ENCODE measurements at places on chromosomes 4 and X.
A peak's percentile ranks its signal among the peaks of the same experiment; 100 is the strongest.

DNA sequence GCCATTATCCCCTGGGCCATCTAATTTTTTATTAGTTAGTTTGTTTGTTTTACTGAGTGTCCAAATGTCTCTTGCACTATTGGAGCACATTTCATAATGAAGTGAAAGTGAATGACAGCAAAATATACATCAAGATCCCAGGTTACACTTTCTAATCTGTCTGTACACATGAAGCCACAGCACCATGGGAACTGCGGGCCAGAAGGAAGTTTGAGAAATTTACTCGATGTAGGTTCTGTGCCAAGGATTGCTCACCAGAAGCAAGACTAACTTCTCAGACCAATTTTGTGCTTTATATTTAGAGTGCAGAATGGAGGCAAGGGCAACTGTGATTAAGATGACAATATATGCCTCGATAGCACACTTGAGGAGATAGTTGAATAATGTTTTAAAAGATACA, 258.0 kb downstream of the COL25A1 start:
- no peak for DNase-seq

GRCh38 chrX:31314921-31315320, 243.1 kb upstream of the FTHL17 start:
- peak; percentile 29 for DNase-seq

- peak; percentile 17 for DNase-seq
These were observed 124.6 kb upstream of the ACSL4 start for GRCh38 chrX:109857584-109858228.

DNA sequence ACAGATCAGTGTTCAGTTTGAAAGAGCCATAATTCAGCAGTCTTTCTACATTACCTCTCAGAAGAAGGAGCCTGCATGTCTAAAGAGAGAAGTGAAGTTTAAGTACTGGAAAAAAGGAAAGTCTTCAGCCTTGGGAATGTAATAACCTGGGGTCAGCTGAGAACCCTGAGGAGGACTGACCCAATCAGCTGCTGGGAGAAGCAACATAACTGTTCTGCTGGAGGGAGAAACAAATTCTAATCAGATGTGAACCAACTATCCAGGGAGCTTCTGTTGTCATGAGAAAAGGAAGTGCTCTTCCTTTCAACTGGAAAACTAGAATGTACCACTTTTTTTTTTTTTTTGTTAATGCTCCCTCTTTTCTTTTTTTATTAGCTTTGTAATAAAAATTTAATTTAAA, 64.5 kb upstream of the PDE5A start:
- DNase-seq, result peak; percentile 13

DNA sequence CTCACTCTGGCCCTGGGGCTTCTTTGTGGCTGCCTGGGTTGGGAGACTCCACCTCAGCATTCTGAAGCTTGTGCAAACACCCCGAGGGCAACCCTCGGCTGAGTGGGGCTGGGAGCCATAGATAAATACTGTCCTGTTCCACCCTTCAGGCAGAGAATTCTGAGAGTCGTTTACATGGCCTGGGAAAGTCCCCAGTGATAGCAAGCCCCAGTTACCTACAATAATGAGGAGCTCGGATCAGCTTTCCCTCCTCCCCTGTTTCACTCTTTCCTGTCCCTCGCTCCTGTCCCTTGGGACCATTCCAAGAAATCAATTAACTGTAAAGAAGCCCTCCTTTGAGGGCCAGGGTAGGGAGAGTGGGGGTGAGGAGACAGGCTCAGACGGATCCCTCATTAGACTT, 31.6 kb upstream of the DDX3X start:
- no peak for DNase-seq

GRCh38 chr4:89071311-89071710, 14.3 kb upstream of the FAM13A start:
- no peak for DNase-seq

DNA sequence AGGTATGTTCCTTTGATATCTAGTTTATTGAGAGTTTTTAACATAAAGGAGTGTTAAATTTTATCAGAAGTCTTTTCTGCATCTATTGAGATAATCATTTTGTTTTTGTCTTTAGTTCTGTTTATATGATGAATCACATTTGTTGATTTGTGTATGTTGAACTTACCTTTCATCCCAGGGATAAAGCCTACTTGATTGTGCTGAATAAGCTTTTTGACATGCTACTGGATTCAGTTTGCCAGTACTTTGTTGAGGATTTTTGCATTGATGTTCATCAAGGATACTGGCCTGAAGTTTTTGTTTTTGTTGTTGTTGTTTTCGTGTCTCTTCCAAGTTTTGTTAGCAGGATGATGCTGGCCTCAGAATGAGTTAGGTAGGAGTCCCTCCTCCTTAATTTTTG, 10.8 kb upstream of the AFM start:
- no peak for DNase-seq

DNA sequence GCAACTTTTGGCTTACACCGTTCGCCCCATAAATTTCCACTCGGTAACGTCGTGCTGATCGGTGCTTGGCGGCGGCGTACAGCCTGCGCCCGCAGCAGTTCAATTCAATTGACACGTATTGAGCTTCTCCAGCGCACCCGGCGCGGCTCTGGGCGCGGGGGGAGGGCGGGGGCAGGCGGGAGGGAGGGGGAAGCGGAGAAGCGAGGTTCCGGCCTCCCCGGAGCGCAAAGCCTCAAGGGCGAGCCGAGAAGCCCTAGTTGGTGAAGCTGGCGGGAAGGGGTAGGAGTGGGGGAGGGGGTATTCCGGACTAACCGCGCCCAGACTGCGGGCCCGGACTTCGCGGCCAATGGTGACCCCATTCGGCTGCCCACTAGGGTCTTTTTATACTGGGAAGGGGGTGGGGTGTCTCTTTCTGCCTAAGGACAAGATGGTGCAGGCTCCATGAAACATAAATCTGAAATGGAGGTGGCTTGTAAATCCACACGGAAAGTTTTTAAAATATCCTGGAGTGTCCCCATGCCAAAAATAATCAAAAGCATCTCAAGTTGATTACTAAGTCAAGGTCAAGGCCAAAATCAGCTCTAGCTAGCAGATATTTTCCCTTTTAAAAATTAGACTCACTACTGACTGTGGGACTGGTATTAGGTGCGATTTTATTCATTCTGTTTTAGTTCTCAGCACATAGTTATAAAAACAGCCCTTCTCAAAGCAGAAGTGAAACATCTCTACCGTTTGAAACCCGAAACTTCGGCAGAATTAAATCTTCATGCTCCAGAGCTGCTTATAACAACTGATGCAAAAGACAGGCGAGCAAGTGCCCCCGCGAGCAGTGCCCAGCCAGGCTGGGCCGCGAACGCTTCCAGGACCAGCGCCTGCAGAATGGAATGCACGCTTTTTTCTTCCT, 1.5 kb upstream of the BCOR start:
- peak; percentile 29 for DNase-seq

- no peak for DNase-seq
These were observed 56.3 kb downstream of the SHISA3 start for GRCh38 chr4:42453612-42454011.

DNA sequence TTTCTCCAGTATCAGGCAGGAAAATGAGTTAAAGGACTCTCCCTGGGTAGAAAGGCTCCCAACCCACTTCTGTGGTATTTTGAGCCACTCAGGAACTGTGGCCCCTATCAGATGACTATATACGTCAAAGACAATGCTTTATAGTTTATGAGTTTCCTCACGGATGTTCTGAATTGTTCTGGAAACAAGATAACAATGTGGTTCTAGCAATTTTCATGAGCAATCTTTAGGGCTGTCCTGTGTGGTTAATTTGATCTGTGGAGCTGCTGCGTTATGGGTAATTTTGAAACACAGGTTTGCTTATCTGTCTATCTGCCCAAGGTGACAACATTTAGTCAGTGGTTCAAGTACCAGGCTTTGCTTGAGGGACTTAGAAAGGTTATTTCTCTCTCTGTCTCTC, 46.7 kb upstream of the IL2 start:
- DNase-seq, result no peak

DNA sequence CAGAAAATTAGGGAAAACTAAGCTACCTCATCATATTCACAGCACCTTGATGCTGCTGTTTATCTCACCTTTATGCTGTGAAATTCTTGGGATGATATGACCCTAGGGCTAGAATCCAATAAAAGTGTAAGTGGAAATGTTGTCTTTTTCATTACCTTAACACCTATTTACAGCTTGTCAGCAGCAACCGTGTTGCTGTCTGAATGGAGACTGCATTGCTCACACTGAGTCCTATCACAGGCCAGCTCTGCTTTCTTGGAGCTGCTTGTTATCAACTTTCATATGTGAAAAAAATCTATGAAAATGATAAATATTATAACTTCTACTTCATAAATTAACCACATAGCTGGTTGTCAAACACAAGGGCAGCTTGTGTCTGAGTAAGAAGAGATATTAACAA, 789.5 kb downstream of the TECRL start:
- no peak for DNase-seq

All from AG20443 (cell line).